H9 (cell line): ENCODE measurements at places on chromosomes 7 and 10.

DNA sequence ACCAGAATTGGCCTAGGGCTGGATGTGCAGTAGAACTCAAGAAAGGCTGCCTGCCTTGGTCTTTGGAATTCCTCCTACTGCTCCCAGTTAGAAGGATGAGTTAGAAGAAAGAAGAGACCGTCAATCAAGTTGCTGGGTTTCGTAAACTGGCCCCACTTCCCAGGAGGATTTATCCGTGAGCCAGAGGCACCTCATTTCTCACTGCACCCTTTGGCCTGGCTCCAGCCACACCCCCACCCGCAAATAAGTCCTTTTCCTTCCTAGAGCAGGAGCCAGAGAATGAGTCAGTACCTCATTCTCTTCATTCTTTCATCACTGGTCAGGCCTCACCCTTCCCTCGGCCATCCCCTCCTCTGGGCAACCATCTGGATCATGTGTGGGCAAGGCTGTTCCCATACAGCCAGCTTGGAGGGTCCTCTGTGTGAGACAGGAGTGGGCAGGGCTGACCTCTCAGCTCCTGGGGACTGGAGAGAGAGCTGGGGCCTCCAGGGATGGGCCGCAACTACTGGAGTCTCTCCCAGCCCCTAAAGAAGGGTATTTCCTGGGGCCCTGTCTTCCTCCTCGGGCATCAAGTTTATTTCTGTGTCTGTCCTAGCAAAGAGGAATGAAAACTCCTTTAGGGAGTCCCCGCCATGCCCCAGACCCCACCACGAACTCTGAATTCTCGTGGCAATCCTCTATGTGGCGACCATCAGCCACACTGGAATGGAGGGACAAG, 87.2 kb upstream of the DUSP5 start:
- no peak for DNase-seq

DNA sequence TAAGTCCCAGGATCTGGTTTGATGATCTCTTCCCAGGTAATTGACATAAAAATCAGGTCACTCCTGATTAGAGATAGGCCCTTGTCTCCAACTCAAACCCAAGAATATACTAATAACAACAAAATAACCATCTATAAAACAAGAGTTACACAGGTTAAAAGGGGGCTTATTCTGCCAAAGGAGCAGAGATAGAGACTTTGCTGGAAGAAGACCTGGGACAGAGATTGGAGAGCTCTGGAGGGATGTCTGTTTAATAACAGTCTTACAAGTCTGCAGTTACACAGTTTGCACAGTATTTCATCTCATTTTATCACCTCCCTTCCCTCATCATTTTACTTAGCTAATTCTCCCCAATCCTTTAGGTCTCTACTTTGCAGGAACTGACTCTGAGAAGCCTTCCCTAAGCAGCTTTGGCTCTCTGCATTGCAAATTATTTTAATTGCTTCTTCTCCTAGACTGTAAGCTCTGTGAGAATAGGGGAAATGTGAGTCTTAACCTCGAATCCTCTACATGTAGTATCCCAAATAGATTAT, 3.7 kb upstream of the ZNF438 start:
- no peak for DNase-seq

- no peak for DNase-seq
These were observed 148.6 kb downstream of the PRKAG2 start for GRCh38 chr7:151728286-151728660.

GRCh38 chr7:141649137-141649864, 52.7 kb downstream of the DENND11 start:
- no peak for DNase-seq

GRCh38 chr10:130190737-130191115, 54.5 kb downstream of the GLRX3 start:
- no peak for DNase-seq

DNA sequence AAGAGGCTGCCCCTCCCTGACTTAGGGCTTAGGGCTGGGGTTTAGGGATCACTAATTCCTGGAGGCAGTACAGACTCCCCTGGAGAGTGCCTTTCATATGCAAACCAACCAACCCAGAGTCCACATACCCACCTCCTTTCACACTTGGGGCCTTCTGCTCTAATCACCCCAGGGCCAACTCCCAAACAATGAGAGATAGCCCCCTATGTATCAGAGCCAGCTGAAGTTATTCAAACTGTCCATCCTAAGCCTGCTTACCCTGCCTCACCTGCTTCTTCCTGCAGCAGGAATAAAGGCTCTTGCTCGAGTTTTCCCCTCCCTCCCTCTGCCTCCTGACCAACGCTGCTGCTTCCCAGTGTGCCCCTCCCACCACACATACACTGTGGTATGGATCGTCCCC, 51.8 kb upstream of the SLC35G1 start:
- DNase-seq, result peak; percentile 74

DNA sequence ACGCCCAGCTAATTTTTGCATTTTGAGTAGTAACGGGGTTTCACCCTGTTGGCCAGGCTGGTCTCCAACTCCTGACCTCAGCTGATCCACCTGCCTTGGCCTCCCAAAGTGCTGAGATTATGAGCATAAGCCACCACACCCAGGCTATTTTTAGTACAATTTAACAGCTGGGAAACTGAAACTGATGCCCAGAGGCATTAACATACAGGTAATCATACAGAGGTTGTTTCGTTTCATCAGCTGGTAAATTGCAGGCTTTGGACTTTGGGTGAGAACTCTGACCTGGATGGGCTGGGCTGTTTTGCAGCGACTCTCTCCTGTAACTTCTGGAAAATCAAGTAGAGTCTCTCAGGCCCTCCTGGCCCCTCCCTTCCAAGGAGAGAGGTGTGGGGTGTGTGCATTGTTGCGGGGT, 6.2 kb upstream of the ACHE start:
- no peak for DNase-seq

DNA sequence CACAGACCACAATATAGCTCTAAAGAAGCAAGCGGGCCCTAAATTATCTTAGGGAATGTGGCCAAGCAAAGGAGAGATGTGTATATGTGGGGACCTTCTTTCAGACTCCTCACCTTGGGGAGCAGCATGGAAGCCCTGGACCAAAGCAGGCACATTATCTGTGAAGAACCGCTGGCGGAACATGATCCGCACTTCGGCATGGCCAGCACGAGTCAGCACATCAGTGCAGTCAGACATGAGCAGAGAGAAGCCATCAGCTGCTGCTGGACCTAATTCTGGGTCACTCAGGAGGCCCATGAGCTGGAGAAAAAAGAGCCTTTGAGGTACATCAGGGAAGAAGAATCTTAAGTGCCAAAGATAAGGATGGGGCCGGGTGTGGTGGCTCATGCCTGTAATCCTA, 14.0 kb downstream of the ZDHHC16 start:
- DNase-seq, result no peak

- peak; percentile 49 for DNase-seq
These were observed 17.8 kb downstream of the NPSR1 start for GRCh38 chr7:34675749-34676374.

GRCh38 chr7:132410385-132410784, 165.9 kb downstream of the PLXNA4 start:
- no peak for DNase-seq

GRCh38 chr7:75653651-75654050, 85.1 kb downstream of the HIP1 start:
- DNase-seq, result no peak

- no peak for DNase-seq
These were observed 5.0 kb upstream of the CALML5 start for GRCh38 chr10:5504146-5505072.

DNA sequence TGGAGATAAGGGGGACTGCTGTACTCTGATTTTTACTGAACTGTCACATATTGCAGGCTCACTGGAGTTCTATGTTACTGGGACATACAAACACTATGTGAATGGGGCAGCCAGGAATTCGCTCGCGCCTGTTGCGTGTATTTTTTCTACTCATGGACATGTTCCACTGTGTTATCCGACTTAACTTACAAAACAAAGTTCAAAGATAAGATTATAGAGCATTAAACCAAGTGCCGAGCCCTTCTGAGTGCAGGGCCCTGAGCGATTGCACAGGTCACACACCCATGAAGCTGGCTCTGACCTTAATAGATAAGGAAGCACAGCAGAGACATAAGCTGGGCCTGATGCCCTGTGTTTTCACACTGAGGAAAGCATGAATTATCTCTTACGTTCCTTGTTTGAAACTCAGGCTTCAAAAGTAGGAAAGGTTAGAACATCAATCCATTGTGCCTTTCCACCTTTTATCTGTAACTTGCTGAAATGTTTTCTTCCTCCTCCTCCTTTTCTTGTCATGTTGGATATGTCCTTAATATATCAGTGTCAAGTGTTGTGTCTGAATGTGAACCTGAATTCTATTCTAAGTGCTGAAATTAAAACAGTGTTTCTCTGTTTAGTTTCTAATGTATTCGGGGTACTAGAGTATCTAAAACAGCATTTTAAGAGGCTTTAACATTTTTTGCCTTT, 273.8 kb downstream of the AUTS2 start:
- no peak for DNase-seq

GRCh38 chr7:24141874-24142509, 142.0 kb upstream of the NPY start:
- DNase-seq, result no peak

- DNase-seq, result no peak
These were observed 45.8 kb upstream of the SRRM3 start for GRCh38 chr7:76155938-76156337.

GRCh38 chr10:48547061-48547895, 57.6 kb downstream of the ARHGAP22 start:
- no peak for DNase-seq

DNA sequence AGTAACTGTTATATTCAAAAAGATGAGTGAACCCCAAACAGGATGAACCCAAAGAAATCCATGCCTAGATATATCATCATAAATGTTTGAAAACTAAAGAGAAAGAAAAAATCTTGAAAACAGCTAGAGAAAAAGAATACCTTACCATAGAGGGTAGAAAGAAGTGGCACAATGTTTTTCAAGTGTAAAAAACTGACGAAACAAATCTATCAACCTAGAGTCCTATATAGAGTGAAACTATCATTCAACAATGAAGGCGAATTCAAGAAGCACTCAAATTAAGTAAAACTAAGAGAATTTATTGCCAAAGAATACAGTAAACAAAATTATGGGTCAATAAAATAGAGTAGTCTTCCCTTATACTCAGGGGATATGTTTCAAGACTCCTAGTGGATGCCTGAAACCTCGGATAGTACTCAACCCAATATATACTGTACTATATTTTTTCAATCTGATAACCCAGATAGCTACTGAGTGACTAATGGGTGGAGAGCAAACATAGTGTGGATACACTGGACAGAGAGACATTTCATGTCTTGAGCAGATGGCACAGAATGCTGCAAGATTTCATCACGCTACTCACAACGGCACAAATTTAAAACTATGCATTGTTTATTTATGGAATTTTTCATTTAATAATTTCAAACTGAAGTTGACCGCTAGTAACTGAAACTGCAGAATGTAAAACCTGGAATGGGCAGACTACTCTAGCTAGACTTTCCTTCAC, 52.6 kb upstream of the TMEM106B start:
- DNase-seq, result no peak

DNA sequence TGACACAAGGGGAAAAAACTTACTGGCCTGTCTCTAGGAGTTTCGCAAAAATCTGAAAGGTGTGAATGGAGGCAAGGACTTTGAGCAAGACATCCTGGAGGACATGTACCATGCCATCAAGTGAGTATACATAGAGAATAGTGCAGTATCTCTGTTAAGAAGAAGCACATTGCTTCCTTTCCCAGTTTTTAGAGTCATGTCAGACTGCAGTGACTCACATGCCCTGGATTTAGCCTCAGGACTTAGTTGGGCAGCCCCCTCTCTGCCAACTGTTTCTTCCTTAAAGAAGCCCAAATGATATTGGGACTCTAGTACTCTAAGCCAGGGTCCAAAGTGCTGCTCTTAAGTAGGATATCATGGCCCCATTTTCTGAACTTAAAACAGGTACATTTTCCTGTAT, 28.1 kb upstream of the NFKB2 start:
- no peak for DNase-seq

DNA sequence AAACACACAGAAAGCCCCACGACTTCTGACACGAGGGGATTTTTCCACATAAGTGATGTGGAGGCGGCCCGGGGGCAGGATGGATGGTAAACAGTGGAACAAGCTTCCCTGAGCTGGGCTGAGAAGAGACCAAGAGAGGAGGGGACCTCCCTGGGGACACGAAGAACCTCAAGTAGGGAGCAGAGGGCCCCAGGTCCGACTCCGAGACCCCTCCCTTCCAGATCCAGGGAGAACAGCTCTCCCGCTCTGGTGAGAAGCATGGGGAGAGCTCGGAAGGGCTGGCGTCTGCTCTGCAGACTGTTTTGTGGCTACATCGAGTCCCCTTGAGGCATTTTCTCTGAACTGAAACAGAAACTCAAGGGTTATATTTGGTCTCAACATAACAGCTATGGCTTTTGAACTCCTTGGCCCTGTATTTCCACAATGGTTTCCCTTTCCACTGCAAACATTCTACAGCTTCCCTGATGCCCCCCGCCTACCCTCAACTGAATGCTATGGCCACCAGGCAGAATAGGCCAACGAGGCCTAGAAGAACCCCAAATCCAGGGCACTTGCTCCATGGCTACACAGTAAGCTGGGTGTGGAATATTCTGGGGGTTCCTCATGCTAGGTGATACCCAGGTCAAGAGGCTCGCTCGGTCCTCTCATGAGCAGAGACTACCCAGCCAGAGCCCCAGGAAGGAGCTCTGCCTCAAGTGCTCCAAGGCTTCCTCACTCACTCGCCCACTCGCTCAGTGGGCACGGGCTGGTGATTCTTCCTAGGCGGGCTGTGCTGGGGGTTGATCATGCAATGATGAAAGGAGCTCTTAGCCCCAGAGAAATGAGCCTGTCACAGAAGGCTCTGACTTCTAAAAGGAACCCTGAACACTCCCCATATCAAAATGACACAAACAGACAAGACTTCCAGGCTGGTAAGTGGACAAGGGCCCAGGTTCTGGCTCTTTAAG, 47.5 kb downstream of the FAM53B start:
- DNase-seq, result no peak

- DNase-seq, result no peak
These were observed 78.3 kb upstream of the THSD7A start for GRCh38 chr7:11910253-11910652.

- no peak for DNase-seq
These were observed 53.0 kb downstream of the TRUB1 start for GRCh38 chr10:114990991-114991390.

- no peak for DNase-seq
These were observed 91.5 kb downstream of the ARID5B start for GRCh38 chr10:61992671-61993668.

DNA sequence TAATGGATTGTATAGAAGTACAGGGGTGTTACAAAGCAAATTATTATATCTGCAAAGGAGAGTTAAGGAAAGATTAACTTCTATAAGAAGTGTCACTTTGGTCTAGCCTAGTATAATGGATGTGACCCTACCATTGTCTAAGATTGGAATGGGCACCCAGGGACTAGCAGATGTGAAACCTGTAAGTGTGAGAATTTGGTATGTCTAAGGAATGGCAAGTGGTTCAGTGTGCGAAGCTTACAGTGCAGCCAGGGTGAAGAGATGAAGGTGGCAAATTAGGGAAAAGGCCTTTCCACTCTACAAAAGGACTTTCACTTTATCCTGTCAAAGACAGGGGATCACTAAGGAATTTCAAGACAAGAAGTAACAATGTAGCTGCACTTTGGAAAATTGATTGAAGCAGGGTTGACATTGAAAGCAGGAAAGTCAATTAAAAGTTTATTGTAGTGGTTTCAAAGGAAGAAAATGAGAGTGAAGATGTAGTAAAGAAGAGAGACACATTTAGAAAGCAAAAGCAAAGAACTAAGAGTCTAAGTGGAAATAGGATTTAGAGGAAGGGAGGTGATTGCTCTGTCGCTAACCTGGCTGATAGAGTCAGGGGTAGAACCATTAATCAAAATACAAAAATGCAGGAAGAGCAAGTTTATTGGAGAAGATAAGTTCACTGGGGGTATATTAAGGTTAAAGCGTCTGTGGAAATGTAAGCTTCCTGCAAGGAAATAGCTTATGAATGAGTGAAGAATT, 47.4 kb downstream of the KCND2 start:
- no peak for DNase-seq
